GM13977 (cell line): ENCODE measurements at places on chromosomes 1 and 21.

DNA sequence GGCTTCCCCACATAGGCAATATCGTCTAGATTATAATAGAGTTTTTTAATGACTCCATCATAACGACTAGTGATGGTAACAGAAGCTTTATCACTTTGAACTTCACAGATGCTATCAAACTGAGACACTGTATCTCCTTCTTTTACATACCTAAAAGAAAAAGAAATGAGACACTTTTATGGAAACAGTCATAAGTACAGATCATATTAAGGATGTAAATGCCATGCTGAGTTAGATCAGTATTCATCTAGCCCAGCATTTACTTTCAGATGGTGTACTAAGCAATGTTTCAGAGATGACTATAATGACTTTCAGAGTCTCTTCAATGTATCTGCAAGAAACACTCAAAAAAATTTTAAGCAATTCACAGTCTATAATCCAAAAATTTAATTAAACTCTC lies 18.9 kb downstream of the DBT start:
- no peak for DNase-seq

DNA sequence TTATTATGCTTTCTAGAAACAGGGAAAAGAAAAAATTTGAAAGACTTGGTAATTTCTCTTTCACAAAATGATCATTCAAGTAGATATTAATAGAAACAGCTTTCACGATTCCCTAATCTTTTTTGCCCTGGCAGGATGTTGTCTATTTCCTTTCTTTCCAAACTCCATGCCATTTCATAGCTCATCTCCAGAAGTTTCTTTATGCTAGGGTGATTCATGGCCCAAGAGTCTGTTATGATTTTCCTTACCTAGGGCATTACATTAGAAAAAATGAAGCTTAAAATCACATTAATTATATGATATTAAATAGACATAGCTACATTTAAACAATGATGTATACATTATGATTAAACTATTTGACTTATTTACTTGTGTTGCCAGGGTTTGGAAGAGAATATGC lies 762.1 kb downstream of the LTN1 start:
- DNase-seq: no peak

DNA sequence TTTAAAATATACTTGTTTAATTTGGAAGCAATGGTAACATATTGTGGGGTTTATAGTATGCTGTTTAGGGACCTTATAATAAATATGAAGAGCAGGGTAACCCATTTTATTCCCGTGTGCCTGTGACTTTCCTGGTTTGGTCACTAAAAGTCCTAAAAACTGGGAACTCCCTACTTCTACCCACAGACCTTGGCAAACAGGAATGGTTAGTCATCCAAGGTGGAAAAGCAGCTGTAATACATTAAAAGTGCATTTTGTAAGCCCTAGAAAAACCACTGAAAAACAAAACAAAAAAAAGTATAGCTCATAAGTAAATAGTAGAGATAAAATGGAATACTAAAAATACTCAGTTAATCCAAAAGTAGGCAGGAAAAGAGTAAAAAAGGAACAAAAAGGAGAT lies 538.9 kb downstream of the LMO4 start:
- DNase-seq: no peak

- DNase-seq: no peak
These were observed 682.0 kb downstream of the LTN1 start for GRCh38 chr21:28310711-28311110.

DNA sequence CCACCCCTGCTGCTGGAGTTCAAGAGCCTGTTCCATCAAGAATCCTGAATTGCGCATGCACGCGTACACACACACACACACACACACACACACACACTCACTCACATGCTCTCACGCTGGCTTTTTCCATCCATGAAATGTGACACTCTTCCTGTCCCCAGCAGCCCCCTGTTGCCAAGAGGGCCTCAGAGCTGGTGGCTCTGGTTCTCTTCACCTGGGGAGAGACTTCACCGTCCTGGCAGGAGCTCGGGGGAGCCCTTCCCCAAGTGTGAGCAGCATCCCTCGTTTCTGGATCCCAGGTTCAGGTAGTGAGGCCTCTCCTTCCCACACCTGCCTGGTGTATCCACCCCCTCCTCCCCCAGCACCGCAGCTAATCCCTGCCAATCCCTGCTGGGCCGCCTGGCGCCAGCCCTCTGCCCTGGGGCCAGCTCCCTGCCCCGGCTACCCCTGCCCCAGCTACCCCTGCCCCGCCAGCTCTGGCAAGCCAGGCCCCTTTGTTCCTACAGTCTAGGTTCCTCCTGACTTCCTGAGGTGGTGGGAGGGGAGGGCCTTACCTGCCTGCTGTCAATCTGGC lies 9.9 kb downstream of the PLOD1 start:
- no peak for DNase-seq
